SIG-M5 (cell line): ENCODE measurements at places on chromosomes 3 and 15.

DNA sequence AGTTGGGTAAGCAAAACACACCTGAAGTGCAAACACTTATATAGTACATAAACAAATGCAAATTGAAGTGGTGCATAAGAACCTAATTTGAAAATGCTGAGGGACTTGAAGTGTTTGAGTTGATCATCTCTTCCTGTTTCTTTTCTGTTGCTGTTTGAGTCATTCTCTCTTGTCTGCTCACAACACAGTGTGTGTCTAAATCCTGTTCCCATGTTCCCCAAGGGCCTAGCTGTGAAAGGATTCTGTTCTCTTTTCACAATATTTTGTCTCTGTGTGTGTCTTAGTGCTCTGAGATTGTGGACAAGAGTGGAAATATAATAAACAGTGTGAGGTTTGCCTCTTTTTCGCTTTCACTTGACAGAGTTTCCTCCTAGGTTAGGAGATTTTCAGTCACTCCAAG is 6.1 kb downstream of the CD96 start:
- DNase-seq = no peak

DNA sequence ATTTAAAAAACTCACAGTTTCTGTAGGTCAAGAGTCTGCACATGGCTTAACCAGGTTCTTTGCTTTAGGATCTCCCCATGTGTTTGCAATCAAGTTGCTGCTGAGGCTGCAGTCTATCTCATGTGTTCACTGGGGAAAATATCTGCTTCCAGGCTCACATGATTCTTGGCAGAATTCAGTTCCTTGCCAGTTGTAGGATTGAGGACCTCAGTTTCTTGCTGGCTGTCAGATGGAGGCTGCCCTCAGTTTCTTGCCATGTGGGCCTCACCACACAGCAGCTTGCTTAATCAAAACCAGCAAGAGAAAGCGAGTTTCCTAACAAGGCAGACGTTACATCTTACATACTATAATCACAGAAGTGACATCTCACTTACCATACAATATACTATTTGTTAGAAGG is 10.0 kb upstream of the TBC1D5 start:
- no peak for DNase-seq

DNA sequence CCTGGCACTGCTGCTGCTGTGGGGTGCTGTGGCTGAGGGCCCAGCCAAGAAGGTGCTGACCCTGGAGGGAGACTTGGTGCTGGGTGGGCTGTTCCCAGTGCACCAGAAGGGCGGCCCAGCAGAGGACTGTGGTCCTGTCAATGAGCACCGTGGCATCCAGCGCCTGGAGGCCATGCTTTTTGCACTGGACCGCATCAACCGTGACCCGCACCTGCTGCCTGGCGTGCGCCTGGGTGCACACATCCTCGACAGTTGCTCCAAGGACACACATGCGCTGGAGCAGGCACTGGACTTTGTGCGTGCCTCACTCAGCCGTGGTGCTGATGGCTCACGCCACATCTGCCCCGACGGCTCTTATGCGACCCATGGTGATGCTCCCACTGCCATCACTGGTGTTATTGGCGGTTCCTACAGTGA is 2.1 kb downstream of the GRM2 start:
- DNase-seq = no peak

DNA sequence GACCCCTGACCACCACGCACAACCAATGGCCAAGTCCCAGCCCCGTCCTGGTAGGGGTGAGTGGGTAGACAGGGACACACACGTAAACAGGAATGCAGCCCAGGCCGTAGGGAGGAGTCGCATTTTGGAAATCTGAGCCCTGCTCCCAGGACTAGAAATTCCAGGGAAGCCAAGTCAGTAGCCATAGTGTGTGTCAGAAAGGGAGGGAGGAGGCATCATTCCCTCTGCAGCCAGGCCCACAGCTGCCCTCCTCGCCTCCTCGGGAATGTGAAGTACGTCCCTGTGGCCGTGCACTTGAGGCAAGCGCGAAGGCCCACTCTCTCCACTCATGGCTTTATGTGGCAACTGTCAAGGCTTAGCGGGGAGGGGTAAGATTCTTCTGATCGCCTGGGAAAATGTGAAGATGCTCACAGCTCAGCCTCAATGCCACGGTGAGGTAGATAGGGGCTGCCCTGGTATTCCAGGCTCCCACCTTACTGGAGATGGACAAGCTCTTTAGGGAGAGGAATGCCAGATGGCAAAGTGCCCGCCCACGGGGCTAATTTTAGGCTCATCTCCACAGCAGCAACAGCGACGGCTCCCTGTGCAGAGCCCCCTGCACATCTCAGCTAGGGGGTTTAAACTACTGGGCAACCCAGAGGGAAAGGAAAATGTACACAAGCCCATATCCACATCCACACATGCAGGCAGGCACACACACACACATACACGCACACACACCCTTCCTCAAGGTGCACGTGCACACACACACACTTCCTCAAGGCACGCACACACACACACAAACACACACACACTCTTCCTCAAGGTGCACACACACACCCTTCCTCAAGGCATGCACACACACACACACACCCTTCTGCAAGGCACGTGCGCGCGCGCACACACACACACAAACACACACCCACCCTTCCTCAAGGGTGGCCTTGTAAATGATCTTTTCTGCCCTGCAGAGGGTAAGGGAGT is 65.5 kb downstream of the ADCY5 start:
- DNase-seq = no peak

DNA sequence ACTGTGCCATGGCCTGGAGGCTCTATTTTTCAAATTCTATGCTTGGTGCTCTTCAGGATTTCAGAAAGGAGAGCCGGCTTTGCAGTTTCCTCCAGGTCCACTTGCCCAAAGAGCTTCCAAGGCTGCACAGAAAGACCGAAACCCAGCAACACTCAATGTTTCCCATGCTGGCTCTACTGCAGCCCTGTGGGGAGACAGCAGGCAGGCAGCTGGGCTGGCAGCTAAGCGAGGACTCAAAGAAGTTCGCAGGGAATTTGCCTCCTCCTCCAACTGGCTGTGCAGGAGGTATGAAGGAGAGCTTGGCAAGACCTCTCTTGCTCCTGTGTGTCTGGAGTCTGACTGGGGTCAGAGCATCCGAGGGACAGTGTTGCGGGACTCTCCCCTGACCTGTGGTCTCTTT is 17.4 kb upstream of the ITGA11 start:
- no peak for DNase-seq

DNA sequence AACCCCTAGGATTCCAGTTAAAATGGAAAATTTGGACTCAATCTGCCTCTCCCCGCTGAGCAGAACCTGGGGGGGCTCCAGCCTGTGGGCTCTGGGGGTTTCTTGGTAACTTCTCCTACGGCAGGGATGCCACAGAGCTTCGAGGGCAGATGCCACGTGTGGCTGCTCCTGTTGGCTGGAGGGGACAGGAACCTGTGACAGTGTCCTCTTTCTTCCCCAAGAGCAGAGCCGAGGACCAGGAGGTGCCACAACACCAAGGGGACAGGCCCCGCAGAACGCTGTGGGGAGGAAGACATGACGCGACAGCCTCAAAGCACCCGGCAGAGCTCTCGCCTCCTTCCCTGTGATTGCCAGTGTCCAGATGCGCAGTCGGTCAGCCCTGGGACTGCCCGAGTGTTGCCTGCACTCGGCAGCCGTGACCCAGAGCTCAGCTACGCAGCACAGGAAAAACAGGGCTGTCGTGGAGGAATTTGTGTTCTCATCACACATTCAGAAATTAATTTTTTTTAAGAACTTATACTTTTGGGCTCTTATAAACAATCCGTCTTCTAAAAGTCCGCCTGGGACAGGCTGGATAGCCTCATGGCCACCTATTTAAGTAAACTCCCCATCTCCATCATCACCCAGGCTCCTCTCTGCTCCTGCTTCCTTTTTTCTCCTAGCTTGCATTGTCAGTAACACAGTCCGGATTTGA is 131.9 kb upstream of the MEF2A start:
- no peak for DNase-seq

GRCh38 chr3:94615275-94616065 is 552.6 kb downstream of the NSUN3 start:
- DNase-seq = no peak

- no peak for DNase-seq
Observed at GRCh38 chr15:47443839-47444238, 273.5 kb upstream of the SEMA6D start.

GRCh38 chr3:59632760-59633573 is 583.1 kb upstream of the CFAP20DC start:
- DNase-seq = no peak

GRCh38 chr3:194740859-194741491 is 55.3 kb downstream of the FAM43A start:
- DNase-seq = no peak

DNA sequence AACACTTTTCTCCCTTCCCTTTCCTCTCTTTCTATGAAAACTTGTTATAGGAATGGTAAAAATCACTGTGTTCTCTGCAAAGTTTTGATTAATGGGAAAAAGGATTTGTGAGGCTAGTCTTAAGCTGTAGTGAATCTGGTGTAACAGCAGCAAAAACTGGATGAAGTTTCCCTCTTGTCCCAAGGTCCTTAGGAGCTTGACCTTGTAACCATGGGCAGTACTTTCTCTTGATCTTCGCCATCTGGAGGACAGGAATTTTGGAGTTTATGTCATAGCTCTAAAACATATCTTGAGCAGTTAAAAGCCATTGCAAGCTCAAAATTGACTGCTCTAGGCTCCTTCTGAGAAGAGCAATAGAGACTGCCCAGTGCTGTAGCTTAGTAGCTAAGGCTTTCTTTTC is 56.5 kb upstream of the GPD1L start:
- no peak for DNase-seq

- no peak for DNase-seq
Observed at GRCh38 chr3:188446014-188446413, 292.1 kb downstream of the LPP start.

GRCh38 chr3:196216681-196217211 is 412 bp downstream of the SLC51A start:
- no peak for DNase-seq

- peak; percentile 48 for DNase-seq
Observed at GRCh38 chr15:40550341-40551037, 14.4 kb downstream of the CCDC32 start.

DNA sequence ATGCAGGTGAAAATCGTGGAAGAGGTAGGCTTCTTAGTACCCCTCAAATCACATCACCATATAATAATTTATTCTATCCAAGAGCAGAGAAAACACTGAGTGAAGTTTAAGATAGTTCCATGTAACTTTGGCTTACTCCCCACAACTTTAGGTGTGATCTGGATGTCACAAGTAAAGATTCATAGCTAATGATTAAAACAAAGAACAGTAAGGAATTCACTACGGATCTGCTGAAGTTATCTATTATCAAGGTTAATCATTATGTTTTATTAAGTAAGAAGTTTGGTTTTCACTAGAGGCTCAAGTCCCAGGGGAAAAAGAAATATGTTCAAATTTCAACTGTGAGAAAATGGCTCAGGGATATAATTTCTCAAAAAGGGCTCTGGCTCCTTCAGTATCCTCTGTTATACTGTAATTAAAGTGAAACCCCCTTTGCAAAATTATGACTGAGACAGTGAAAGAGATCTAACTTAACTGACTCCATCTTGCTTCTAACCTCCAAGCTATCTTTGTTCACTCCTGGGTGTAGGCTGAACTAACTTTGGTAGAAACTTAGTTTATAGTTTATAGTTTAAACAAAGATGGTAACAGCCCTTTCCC is 17.1 kb downstream of the CD80 start:
- DNase-seq = no peak

DNA sequence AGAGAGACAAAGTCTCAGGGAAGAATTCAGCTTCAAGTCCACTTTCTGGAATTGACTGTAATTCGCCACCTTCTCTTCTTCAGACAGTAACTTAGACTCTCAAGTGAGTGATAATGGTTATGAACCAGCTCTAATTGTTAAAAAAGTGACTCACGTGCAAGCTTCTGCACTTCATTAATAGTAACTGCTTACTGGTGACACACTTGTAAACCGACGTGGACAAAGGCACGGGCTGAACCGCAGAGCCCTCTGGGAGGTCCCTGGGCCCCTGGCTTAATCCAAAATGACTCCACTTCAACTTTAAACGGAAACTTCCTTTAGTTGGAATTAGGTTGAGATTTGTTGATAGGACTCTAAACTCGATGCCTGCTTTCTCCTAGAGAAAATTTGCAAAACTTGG is 17.0 kb downstream of the MUC4 start:
- no peak for DNase-seq

- DNase-seq = no peak
Observed at GRCh38 chr3:9948586-9948985, 3.6 kb downstream of the PRRT3 start.

DNA sequence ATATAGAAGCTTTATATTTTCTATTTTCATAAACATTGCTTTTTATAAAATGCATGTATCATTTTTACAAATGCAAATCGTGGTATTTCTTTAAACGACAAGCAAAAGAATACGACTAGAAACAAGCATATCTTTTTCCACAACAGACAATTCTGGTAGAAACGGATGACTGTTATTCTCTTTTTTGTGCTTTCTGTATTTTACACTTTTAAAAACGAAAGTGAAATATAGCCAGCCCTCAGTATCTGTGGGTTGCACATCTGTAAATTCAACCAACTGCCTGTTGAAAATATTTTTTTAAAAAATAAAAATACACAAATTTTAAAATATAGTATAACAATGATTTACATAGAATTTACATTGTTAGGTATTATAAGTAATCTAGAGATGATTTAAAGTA is 61.3 kb downstream of the PRTG start:
- DNase-seq = no peak
